Neural crest cell (in vitro differentiated cells): ENCODE measurements at places on chromosomes 2 and 18. TPM values are rescaled to one million over a fixed set of nuclear protein-coding genes. Genes with fewer than 3 reads are reported as not detected.

The CLEC4F gene
- not detected in 2 replicates for total RNA-seq

The ATOH8 gene
- 6.9 and 7.7 TPM in 2 replicates for total RNA-seq

GRCh38 chr2:20796374-20796791, 26.5 kb downstream of the LDAH start:
- DNase-seq = no peak

The RASGRP3 gene
- 0.07 TPM in 1 of 2 replicates, not detected in the other for total RNA-seq
